ENCODE measurements at places on chromosomes 5 and 9. TPM values are rescaled to one million over a fixed set of nuclear protein-coding genes. Genes with fewer than 3 reads are reported as not detected.

The TCOF1 gene
- 18.3 TPM for total RNA-seq

The IL13 gene
- total RNA-seq: not detected

The PJA2 gene
- 112 TPM for total RNA-seq

The SYNPO gene
- 3.0 TPM for total RNA-seq

- DNase-seq: peak; percentile 50
Observed at GRCh38 chr5:135386096-135386495, 12.9 kb downstream of the MACROH2A1 start.

DNA sequence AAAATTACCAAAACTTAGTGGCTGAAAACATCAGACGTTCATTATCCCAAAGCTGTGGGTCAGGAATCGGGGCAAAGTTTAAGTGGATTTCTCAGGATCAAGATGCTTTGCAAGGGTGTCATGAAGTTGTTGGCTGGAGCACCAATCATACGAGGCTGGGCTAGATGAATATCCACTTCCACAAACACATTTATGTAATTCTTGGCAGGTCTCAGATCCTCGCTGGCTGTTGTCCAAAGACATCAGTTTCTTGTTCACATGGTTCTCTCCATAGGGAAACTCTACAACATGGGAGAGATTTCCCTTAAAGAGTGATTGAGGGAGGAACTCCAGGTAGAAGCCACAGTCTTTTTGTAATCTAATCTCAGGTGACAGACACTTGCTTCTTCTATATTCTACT, 20.2 kb upstream of the CCDC192 start:
- DNase-seq: no peak

DNA sequence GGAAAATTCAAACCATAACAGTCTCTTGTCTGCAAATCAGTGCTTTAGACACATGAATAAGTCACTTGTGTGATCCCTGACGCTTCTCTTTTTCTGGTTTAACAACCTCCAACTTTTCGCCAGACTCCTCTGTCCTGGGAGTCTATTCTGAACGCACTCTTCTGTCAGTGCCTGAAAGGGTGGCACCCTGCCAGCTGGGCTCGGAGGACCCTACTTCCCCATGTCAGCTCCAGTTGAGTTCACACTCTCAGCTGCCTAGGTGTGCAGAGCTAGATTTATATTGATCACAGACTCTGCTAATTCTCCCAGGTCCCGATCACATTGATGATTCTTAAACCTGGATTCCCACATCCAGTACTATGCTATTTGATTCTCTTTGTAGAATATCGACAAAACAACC, 649.1 kb downstream of the BNC2 start:
- DNase-seq: no peak

DNA sequence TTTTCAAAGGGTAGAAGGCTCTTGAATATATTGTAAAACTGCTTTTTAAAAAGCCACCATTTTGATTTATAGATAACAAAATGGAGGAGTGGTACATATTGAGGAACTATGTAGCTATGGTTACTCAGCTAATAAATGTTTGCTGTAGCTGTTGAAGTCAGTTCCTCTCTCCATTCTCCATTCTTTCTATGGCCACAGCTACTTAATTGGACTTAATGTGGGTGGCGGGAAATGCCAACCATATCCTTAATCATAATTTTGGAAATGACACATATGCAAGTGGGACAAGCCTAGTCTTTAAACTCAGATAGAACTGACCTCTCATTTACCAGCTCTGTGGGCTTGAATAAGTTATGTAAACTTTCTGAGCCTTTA, 10.6 kb downstream of the CDKN2A start:
- DNase-seq: no peak

DNA sequence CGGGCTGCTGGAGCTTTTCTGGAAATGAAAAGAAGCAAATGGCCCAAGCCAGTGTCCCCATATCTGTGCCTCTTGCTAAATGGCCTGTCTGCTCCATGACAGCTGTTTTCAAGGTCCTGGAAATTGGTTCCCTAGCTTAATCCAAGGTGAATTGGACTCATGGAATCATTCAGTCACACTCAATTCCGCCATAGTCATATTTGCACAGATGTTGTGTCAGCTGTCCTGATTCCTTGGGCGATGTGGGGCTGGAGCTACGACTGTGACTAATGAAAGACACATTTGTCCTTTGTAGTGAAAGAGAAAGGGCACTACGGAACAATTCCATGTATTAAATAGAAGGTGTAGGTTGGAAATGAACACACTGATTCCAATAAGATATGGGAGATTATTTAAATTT, 102.9 kb upstream of the MEGF10 start:
- DNase-seq: no peak

Data from IMR-90 (cell line).